ENCODE measurements at places on chromosomes 2 and 18.

GRCh38 chr2:162490052-162490717 lies 146.3 kb downstream of the GCA start:
- no peak for DNase-seq

DNA sequence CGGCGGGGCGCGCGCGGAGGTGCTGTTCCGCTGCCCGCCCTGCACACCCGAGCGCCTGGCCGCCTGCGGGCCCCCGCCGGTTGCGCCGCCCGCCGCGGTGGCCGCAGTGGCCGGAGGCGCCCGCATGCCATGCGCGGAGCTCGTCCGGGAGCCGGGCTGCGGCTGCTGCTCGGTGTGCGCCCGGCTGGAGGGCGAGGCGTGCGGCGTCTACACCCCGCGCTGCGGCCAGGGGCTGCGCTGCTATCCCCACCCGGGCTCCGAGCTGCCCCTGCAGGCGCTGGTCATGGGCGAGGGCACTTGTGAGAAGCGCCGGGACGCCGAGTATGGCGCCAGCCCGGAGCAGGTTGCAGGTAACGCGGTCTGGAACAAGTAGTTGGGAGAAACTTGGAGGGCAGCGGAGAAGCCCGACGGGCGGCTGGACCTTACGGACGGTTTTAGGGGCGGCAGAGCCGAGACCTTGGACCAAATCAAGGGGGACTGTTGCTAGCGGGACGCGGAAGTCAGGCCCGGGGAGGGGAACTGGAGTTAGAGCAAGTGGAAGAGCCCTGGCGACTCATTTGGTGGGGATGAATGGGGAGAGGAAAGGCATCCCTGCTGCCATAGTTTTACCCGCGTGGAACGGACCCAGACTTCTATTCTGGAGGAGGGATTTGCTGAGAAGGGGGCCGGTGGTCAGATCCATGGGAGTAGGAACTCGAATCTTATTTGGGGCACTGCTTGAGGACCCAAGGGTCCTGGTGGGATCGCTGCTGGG lies 573 bp downstream of the IGFBP2 start:
- peak; percentile 88 for DNase-seq

DNA sequence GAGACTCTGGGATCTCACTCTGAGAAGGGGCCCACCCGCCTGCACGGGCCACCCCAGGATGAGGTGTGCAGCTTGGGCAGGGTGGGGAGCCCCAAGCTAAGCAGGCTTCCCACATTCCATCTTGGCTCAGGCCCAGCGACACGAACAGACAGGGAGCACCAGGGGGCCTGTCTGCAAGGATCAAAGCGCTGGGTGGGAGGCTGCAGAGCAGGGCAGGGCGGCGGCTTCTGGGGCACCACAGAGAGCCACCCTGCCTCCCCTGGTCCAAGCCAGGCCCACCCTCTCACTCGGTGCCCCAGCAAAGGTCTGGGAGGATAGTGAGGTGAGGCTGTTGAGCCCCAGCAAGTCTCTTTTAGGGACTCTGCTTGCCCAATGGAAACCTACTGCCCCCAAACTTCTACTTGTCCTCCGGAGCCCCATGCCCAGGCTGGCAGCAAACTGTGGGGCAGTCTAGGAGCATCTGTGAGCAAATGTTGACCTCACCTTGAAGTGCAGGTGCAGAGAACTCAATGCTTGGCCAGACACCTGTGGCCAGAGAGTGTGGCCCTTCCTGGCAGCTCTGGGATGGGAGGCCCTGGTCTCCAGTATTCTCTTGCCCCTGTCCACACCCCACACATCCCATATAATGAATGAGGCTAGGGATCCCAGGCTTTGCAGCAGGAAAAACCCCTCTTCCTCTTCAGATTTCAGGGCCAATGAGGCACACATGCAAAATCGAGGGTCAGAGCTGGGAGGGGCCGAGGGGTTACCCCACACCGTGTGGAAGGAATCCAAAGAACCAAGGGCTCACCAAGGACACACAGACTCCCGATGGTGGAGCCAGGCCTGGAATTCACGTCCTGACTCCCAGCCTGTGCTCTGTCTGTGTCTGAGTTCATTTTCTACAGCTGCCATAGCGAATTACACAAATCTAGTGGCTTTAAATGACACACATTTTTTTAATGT lies 18.8 kb upstream of the GLI2 start:
- DNase-seq = peak; percentile 59

DNA sequence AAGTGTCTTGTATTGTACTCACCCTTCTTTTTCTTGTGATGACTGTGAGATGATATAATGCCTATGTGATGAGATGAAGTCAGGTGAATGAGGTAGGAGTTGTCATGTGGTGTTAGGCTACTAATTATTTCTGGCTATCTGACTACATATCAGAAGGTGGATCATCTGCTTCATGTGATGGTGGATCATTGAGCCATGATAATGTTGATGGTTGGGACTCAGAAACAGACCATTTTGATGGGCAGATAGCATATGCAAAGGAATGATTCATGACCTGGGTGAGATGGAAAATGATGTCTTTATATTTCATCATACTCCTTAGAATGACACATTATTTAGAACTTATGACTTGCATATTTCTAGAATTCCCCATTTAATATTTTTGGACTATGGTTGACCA lies 19.5 kb downstream of the ANKRD30B start:
- no peak for DNase-seq

GRCh38 chr2:232839411-232840079 lies 30.5 kb upstream of the SNORC start:
- no peak for DNase-seq

- no peak for DNase-seq
Observed at GRCh38 chr18:9172506-9173127, 36.0 kb downstream of the ANKRD12 start.

All from upper lobe of left lung (tissue), 6 donors.